ENCODE measurements at places on chromosomes 5 and 9.

DNA sequence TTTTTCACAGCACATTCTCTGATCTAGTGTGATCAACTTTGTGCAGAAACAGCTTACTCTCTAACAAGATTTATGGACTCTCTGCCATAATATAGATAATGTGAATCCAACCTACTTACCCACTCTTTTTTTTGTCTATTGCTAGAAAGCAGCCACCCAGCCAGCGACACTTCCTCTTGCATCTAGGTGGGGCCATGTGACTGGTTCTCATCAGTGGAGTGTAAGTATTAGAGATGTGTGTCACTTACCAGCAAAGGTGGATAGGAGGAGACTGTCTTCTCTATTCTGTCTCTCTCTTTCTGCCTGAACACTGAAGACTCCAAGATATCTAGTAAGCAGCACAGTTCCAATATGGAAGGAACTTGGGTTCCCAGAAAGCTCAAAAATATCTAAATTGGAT lies 174.8 kb downstream of the MCTP1 start:
- no peak for DNase-seq

DNA sequence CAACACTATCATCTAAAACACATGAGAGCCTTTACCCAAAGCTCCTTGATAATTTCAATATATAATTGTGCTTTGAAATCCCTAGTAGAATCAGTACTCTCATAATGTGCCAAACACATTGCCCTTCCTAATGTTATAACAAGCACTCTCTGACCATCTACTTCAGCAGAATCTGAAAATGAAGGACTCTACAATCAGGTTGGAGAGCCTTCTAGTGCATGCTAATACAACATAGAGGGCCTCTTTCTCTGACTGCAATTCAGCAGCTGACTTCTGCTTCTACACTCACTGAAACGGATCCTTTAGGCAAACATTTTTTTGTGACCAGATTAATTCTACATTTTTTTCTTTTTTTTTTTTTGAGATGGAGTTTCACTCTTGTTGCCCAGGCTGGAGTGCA lies 155.6 kb downstream of the EPB41L4A start:
- DNase-seq: no peak

- DNase-seq: no peak
Observed at GRCh38 chr5:100694100-100694499, 158.9 kb downstream of the FAM174A start.

DNA sequence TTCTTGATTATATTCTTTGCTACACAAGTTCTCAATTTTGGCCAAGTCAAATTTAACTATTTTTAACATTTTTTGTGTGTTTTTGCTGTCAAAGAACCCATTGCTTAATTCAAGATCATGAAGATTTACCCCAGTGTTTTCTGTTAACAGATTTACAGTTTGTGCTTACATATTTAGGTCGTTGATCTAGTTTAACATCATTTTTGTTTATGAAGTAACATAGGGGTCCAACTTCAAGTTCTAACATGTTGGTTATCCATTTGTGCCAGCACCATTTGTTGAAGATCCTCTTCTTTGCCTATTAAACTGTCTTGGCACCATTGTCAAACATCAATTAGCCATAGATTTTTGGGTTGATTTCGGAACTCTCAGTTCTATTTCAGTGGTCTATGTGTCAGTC lies 71.0 kb downstream of the CCDC192 start:
- DNase-seq: no peak
